ENCODE measurements at places on chromosomes 1 and 21.

- DNase-seq = no peak
Observed at GRCh38 chr1:233675893-233676292, 62.0 kb downstream of the KCNK1 start.

- no peak for DNase-seq
Observed at GRCh38 chr1:8026976-8027747, 1.1 kb upstream of the ERRFI1 start.

GRCh38 chr1:29399465-29399864 lies 163.1 kb downstream of the PTPRU start:
- DNase-seq = no peak

DNA sequence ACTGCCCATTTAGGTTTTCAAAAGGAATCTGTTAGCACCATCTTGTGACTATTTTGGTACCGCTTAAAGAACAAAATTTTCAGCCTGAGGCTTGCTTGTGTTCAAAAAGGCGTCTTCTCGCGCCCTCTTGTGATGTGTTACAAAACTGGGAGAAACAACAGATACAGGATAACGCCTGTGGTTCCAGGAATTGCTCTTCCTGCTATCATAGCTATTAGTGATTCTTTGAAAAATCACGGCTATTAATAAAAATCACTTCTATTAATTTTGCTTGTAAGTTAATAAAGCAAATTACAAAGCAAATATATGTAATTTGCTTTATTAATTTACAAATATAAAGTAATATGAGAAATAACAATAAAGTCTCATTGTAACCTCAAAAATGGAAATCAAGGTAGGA lies 82.2 kb upstream of the ABCD3 start:
- no peak for DNase-seq

GRCh38 chr1:31145648-31146047 lies 80.1 kb upstream of the PUM1 start:
- DNase-seq = no peak

GRCh38 chr1:24768873-24769605 lies 23.8 kb downstream of the CLIC4 start:
- DNase-seq = no peak

- DNase-seq = no peak
Observed at GRCh38 chr1:48693180-48693579, 83.5 kb downstream of the BEND5 start.

GRCh38 chr1:30991862-30992606 lies 73.5 kb downstream of the PUM1 start:
- DNase-seq = no peak

GRCh38 chr1:225573216-225573615 lies 79.7 kb downstream of the ENAH start:
- DNase-seq = no peak

- DNase-seq = no peak
Observed at GRCh38 chr1:40039245-40039756, 1.2 kb upstream of the CAP1 start.

DNA sequence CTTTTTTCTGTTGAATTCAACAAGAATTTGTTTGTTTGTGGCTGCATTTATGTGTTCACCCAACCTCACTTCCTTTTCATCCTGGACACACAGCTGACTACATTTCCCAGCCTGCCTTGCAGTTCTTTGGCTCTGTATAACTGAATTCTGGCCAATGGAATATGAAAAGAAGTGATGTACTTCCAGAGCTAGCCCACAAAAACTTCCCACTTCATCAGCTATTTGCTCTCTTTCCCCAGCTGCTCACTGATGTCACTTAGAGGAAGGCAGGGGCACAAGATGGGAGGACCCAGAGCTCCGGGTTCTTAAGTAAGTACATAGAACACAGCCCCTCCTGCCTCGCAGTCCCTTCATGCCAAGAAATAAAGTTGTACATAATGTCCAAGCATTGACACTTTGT lies 235.0 kb upstream of the FGGY start:
- DNase-seq = no peak

Data from stimulated activated CD8-positive, alpha-beta memory T cell treated with anti-CD3 and anti-CD28 coated beads, Interleukin-2, amount 100 ng/mL, for 48 hours (primary cell).